GM12864 (cell line): ENCODE measurements at places on chromosomes 6 and 20.

GRCh38 chr20:48148020-48148419, 362.7 kb upstream of the SULF2 start:
- DNase-seq: no peak

- no peak for DNase-seq
Measured at GRCh38 chr6:150907383-150907782, 41.9 kb downstream of the MTHFD1L start.

DNA sequence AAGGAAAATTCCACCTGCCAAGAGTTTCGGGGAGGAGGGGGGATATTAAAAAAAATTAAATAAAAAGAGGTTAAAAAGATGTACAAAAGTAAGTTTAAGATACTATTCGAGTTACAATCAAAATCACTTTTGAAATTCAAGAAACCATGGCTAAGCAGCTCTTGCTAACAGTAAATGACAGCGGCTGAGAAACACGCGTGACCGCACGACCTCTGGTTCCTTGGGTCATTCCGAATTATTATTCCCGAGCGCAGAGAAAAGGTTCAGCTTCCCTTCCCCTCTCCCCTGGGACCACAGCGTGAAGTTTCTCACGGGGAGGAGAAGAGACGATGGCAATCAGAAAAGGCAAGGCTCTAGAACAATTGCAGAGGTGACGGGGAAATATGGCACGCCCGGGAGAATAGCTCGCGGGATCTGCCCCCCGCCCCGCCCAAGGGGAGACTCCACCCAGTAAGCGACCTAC, 496 bp downstream of the TMEM242 start:
- DNase-seq: no peak

GRCh38 chr6:53284901-53285300, 63.8 kb downstream of the ELOVL5 start:
- no peak for DNase-seq

DNA sequence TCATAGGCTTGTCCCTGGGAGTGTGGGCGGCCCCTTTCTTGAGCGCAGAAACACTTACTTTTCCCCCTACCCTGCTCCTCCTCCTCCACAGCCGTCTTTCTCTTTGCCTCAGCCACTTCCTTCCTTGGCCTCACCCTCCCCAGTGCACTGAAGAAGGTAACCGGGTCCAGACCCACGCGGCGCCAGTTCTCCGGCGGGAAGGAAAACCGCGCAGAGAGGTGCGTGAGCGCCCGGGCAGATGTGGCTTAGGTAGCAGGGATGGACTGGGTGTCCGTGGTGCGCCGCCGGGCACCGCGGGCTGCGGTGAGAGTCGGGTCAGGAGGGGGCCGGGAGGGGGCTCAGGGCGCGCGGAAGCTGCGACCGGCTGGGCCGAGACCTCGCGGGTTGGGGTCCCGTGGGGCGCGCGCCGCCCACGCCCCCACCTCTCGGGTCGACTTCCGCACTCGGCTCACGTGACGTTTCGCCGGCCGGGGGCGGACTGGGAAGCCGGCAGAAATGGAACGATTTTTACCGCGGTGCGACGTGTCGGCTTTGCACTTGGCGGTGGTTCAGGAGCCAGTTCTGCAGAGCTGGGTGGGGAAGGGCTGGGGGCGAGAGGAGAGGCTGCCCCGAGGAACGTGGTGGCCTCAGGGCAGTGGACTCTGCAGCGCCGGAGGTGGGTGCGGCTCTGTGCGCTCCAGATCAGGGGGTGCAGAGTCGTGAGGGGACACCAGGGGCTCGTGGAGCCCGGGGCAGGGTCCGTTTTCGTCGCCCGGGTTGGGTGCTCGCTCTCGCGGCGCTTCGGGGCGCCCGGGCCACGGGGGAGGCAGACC, at the start of gene ABRACL:
ABRACL (plus strand) TSS at position 88 of the 812 bp plus-strand sequence. CDS start 5,416 bp downstream, outside the sequence.
- DNase-seq: peak; percentile 56

DNA sequence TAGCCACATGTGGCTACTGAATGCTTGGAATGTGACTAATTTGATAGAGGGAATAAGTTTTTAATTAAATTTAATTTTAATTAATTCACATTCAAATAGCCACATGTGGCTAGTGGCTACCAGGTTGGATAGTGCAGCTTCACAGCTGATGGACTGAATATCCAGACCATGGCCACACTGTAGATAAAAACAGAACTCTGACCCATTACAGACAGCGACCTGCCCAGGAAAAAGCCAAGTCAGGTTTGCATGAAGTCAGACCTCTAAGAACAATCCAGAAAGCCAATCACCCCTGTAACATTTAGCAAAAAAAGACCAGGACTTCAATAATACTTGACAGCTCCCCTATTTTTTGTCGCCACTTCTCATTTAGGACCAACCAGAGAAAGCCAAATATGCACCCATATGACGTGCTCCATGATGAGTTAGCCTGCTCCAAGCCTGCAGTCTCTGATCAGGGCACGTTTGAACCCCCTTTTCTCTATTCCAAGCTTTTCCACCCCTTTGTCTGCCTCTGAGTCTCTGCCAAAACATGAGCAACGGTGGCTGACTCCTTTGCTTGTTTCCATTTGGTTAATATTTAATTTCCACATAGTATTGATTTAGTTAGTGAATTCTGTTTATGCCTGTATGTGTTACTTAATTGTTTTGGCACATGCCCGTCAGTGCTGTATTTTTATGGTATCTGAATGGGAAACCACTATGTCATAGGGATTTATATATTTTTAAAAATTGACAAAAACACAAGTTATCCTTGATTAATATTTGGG, 636.3 kb downstream of the UTRN start:
- no peak for DNase-seq

DNA sequence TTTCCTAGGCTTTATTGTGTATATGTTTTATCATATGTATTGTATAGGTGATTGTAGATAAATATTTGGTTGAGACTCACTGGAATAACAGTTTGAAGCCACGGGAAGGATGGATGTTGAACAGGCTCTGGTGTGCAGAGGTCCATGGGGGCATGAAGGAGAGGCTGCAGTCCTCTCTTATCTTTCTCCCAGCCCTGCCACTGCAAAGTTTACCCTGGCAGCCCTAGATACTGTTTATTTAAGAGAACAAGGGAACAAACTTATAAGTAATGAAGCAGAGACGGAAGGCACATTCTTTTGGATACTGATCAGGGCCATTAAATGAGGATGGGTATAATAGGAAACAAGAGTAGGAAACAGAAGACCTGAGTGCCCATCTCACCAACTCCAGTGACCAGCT, 103.6 kb upstream of the SCGN start:
- no peak for DNase-seq

- DNase-seq: no peak
Measured at GRCh38 chr20:33311996-33312395, 29.0 kb downstream of the BPIFB1 start.

DNA sequence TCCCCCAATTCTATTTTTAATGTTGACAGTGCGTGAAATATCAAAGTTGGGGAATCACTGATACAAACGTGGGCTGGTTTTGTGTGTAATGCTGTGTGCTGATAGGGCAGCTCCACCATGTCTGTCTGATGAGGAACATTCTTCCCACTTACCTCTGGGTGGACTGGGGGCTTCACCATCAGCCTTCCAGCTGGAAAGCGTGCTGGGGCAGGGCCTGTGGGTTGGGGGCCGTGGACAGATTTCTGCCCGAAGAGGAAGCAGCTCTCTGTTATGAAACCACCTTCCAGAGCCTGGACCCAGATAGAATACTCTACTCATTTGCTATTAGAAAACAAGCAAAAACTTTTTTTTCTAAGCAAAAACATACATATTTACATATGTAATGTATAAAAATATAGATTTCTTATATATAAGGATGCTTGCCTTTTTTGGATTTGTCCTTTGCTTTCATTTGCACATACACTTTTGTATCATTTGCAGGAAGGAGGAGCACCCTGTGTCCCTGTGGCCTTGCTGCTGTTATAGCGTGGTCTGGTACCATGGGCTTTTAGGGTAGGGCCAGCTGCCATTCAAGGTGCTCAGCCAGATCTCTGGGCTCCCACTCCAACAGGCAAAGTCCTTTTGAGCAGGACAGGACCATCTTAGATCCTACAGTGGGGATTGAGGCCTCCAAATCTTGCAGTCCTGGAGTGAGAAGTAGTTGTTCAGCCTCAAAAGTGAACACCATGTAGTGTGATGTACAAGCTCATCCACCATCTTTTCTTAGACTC, 48.1 kb downstream of the DUSP22 start:
- DNase-seq: no peak

GRCh38 chr20:62718546-62718945, 9.9 kb downstream of the NTSR1 start:
- DNase-seq: no peak

DNA sequence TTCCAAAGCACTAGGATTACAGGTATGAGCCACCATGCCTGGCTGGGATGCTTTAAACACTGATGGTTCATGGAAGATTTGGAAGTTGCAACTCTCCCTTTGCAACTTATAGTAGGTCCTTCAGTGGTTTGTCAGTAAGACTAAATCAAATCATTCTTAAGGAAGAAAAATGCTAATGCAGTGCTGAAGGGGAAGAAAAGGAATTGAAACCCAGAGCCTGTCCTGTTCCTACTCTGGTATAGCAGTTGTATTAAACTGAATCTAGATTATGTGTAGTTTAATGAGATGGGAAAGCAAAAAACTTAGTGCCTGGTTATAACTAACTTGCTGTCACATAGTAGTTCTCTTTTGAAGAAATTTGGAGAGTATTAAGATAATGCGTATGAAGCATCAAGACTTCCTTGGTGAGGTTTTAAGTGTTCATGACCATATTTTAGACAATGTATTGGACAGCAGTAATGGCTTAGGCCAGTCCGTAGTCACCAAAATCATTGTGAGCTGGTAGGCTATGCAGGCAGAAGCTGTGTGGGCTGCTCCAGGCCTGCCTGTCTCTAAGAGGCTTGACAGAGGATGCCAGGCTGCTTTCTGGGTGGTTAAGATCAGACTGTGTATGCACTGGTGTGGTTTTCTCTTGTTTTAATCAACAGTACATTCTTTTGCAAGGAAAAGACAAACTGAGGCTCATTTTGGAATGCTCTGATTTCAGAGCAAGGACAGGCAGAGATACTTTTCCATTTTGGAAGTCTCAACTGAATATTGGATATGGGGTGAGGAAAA, 14.0 kb downstream of the PAQR8 start:
- no peak for DNase-seq

DNA sequence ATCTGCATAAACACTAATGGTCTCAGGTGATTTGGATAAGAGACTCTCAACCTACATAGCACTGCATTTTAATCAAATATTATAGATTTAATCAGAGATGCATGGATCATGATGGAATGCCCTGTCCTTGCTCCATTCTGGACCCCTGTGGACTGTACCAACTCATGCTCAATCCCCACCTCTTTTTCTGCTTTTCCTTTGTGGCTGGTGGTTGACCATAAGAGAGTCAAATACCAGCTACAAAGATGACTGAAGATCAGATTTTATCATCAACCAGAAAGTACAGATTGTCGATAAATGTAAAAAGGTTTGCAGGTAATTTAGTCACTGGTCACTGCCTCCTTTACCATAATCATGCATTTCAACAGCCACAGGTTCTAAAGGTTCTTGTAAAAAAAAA, 116.2 kb downstream of the ME1 start:
- no peak for DNase-seq

DNA sequence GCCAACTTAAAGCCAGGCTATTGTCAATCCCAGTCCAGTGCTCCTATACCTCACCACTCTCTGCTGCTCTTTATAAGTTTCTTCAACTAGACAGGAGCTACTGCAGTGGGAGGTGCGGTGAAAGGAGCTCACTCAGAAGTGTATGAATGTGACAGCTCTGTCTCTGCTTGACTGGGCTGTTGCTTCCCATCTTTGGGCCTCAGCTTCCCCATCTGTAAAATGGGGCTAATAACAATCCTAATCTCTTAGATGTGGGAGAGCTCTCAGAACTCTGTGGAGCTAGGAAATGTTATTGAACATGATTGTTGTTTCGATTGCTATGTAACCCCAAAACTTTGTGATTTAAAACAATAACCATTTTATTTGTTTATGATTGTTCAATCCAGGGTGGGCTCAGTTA, 8.4 kb upstream of the RALY start:
- DNase-seq: no peak

DNA sequence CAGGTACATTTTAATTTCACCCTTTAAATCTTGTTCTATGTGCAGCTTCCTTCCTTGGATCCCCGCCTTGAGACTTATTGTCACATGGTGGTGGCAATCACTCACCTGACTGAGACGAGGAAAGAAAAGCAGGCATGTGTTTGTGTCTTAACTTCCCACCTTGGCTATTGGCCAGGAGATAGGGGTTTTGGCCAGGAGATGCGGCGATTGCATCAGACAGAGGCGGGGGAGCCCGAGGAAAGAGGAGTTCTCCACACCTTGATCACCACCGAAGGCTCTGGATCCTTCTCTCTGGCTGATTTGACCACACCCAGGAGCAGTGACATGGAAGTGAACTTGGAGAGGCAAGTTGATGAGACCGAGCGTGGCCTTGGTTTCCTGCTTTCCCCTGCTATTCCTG, 49.7 kb upstream of the EYA2 start:
- DNase-seq: no peak

DNA sequence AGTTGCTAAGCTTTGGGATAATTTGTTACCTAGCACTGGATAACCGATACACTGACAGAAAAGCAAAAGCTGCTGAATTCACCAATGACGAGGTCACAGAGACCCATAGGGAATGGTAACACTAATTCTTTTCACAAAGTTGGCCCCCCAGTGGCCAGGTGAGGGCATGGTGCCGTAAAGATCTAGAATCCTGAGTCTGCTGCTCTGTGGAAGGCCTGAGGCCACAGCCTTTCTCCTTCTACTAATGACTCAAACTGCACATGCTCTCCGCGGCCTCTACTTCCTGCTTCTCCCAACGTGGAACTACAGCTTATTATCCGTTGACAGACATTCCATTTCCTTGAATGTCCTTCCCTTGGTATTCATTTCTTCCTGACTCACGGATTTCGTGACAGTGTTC, 127.1 kb downstream of the OPRM1 start:
- DNase-seq: no peak

DNA sequence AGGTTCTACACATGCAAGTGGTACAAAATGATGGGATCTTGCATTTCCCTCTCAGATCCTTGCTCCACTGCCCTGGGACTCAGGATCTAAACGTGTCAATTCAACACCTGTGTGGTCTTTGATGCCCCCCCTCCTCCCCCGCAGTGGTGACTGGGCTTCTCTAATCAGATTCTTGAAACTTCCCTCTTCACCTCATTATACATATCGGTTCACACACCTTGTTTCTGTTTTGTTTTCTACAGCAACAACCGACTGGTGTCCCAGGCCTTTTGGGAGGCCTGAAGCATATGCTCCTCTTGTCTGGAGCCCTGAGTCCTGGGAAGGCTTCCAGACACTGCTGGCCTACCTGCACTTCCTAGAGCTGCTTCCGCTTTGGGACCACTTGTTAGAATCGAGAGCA, 20.0 kb downstream of the SAMD3 start:
- no peak for DNase-seq

GRCh38 chr6:1367771-1368170, 21.6 kb upstream of the FOXF2 start:
- DNase-seq: no peak

- DNase-seq: peak; percentile 38
Measured at GRCh38 chr20:32674362-32674789, 635 bp upstream of the C20orf203 start.
